NCI-H1092 treated with DMSO at 0.1 percent for 48 hours (cell line): ENCODE measurements at places on chromosomes 11 and 22.

DNA sequence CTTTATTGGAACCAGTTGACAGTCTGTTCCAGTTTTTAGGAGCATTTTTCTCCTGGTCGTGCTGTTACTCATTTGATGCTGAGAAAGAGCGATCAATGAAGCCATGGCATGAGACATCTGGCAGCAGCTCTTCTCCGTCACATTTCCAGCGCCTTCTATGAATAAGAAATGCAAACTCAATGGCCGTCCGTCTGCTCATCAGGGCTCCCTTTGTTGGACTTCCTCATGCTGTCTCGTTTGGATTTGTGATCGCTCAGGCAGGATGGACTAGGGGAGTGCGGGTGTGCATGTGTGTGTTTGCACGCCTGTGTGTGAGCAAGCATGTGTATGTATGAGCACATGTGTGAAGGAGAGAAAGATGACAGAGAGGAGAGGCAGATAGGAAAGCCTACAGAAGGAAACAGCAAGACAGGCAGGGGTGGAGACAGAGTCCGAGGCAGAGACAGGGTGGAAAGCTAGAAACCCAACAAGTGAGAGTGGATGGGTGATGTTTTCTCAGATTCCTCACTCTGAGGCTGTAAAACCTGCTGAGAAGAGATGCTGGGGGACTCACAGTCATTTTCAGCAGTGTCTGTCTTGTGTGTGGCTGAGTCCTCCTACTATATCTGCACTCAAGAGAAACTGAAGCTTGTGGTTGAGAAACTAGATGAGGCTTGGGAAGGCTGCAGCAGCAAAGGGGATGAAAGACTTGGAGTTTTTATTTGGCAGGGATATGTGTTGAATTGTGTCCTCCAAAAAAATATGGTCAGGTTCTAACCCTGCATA, 56.0 kb upstream of the CLMP start:
- DNase-seq = no peak

GRCh38 chr11:35173011-35173511, 34.1 kb downstream of the CD44 start:
- no peak for DNase-seq

DNA sequence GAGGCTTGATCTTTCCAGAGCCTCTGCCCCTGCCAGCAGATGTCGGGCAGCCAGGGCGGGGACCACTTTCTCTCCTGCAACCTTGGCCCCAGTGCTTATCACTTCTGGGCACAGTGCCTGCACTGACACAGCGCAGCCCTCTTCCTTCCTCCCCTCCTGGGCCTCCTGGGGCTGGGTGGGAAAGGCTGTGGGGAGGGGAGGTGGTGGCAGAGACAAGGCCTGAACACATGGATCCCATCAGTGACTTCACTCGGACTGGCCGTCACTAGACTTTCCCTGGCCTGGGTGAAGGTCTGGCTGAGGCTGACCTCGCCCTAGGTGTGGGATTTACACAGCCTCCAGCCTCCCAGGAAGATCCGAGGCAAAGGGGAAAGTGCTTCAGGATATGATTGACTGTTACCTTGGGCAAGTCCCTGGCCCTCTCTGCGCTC, 68.1 kb downstream of the LRRC32 start:
- no peak for DNase-seq

GRCh38 chr11:126106594-126107328, 44.1 kb upstream of the CDON start:
- no peak for DNase-seq

GRCh38 chr11:113697111-113697510, 9.0 kb downstream of the TMPRSS5 start:
- no peak for DNase-seq

GRCh38 chr11:57214098-57214417, 23.0 kb downstream of the APLNR start:
- DNase-seq = no peak

DNA sequence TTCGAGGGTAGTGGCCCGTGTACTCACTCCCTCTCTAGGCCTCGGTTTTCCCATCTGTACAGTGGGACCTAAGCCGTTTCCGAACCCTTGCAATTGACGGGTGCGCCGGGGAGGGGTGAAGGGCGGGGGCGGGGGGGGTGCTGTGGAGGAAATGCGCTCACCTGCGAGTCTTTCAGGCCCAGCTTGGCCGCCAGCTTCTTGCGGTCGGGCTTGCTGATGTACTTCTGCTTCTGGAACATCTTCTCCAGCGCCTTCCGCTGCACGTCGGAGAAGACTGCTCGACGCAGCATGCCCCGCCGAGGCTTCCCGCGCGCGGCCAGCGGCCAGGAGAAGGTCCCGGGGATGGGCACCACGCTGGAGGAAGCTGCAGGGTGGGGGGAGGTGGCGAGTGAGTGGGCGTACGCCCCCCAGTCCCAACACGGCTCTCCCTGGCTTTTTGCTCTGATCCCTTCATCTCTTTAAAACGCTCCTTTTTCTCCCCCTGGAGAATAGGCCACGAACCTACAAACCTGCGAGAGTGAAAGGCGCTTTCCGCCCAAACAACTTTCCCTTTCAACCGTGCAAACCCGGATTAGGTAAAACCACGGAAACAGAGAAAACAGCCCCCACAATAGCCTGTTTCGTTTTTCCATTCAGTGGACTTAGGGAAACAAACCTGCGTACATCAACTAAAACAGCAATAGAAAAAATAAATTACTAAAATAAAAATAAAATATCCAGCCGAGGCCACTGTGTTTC, 3.2 kb downstream of the DBX1 start:
- DNase-seq = no peak

GRCh38 chr11:8649361-8649760, 33.1 kb downstream of the TRIM66 start:
- no peak for DNase-seq

- DNase-seq = no peak
Observed at GRCh38 chr11:1134848-1135445, 22.8 kb upstream of the MUC5AC start.
